ENCODE measurements at places on chromosomes 12 and 14.

- no peak for DNase-seq
Observed at GRCh38 chr14:94857950-94858349, 88.0 kb upstream of the GSC start.

- no peak for DNase-seq
Observed at GRCh38 chr14:80475074-80475473, 263.8 kb upstream of the DIO2 start.

DNA sequence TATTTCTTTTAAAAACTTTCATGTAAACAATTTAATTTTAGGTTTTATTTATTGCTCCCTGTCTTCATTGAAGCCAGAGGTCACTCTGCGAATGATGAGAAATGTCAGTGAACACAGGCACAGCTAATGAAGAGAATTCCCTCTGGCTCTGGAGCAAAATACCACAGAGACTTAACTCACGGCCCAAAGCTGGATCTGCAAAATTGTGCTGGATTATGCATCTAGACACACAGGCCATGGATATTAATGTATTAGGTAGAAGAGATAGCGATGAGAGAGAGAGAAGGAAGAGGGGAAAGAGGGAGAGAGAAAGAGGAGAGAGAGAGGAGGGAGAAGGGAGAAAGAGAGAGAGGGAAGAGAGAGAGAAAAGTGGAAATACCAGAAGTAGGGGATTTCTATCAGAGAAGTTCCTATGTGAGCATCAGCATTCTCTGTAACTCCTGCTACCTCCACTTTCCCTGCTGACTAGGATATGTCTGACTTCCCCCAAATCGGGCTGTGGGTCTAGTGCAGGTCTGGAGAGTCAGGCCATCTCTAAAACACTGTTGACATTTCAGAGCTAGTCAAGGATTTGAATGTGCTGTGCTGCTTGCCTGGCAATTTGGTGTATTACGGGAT is 3.7 kb downstream of the ARHGDIB start:
- no peak for DNase-seq

DNA sequence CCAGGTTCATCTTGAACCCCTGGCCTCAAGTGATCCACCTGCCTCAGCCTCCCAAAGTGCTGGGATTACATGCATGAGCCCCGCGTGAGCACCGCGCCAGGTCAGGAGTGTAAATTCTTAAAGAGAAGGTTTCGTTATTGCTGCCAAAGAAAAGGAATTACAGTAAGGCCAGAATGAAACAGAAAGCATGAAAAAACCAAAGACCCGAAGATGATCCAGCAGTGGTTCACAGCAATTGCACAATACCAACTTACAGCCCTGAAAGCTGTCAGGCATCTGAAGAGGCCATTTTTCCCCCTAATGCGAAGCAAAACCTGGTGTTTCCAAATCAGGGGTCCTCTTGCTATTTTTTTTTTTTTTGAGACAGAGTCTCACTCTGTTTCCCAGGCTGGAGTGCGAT is 10.3 kb downstream of the RBM23 start:
- no peak for DNase-seq

DNA sequence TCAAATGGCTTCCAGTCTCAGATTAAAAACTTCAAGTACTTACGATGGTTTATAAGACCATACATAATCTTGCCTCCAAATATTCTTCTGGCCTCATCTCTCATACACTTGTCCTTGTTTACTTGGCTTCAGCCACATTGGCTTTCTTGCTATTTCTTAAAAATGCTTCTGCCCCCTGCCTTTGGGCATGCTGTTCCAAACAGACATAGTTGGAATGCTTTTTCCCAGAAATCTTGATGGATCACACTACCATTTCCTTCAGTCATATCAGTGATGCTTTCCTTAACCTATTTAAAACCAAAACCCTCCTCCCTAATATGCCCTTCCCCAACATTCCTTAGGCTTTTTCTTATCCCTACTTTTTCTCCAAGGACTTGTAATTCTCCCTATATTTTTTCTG is 74.4 kb upstream of the PAWR start:
- no peak for DNase-seq

DNA sequence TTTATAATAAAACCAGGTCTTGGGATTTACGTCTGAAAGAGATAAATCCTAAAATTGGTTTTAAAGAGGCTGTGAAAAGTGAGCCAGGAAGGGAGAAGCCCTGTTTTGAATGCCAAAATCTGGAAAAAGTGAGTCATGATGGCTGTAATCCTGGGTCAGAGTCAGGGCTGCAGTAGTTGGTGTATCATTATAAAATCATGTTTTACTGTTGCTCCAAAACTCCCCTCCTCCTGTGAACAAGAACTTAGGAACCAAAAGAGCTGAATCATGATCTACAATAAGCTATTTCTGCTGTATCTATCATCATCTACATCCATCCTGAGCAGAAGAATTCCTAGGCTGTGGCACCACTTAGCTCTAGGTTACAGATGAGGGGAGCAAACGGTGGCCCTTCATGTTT is 79.3 kb downstream of the LMO3 start:
- DNase-seq: no peak

DNA sequence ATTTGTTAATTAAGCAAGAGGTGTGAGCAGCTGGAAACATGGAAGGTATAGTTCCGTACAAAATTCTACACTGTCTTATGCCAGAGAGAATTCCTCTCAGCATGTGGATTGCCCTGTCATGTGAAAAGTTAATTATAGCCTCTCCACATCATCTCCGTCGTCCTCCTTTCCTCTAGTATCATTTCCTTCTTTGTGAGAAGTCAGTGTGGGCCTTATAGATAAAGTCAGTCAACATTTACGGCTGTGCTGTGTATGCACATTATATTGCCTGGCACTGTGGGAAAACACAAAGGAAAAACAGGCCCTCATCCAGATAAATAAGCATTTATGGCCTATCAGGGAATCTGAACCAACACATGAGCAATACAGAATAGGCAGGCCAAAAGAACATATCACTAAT is 236.6 kb downstream of the SEC23A start:
- DNase-seq: no peak

Measured in GOT3 (cell line).